ENCODE measurements at places on chromosomes 11 and 22.

GRCh38 chr22:33440756-33441155 is 382.6 kb upstream of the SYN3 start:
- no peak for DNase-seq

- no peak for DNase-seq
These were observed 647.6 kb downstream of the BRD1 start for GRCh38 chr22:49179886-49180682.

- DNase-seq: no peak
These were observed 158.8 kb downstream of the COMMD9 start for GRCh38 chr11:36130401-36130800.

DNA sequence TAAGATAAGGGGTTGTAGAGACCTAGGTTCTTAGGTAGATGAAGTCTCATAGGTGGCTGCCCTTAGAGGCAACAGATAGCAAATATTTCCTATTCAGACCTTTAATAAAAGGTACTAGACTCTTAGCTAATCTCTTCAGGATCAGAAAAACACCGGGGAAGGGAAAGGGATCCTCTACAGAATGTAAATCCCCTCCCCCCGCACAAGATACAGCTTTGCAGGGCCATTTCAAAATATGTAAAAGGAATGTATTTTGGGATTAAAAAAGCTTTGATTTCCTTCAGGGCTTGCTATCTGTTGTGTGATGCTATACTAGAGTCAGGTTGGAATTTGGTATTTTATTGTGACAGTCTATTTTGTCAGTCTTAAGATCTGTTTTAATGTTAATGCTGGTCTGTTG is 113.2 kb downstream of the SWAP70 start:
- DNase-seq: no peak

DNA sequence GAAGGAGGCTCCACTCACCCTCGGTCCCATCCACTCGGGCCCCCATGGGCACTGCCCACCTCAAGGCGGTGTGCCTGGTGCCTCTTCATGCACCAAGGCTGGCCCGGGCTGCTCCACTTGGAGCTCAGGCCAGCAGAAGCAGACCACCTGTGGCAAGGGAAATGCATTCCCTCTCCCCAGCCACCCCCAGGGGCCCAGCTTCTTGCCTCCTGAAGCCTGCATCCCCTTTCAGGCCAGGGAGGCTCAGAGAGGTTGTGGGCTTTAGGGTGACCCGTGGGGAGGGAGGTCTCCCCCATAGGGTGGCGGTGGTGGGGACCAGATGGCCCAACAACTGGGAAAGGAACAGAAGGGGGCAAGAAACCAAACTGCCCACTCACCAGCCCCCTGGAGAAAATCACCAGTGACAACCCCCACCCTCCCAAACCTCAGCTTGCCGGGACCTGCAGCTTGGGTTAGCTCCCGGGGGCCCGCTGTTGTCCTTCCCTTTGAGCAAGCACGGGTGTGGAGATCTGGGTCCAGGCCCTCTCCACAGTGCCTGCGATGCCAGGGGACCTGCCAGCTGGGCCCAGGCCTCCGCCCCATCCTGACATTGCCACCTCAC is 8.4 kb downstream of the CBX6 start:
- DNase-seq: no peak

- DNase-seq: no peak
These were observed 191.9 kb upstream of the DDI1 start for GRCh38 chr11:103844327-103845215.

DNA sequence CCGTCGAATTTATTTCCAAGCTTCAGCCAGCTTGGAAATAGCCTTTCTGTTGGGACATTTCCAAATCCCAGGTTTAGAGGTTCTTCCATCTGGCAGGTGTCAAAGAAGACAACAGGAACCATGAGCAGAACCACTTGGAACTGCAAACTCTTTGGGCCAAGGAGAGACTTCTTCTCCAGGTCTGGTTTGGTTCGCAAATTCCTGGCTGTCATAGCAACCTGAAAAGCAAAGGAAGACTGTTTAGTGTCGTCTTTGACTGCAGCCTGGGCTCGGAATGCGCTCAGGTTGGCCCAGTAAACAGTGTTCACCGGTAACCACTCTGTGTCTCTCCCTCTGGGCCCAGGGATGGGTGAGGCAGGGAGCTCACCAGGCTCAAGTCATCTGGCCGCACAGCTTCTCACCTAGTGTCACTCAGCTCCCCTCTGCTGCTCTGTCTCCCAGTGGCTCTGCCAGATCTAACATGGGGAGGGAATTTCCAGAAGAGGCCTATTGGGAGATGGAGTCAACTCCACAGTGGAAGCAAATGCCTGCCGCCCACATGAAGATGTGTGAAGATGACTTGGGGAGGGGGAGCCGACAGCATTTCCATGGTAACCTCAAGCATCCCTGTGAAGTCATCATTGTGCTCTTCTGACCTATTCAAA is 11.9 kb upstream of the CLMP start:
- DNase-seq: no peak

DNA sequence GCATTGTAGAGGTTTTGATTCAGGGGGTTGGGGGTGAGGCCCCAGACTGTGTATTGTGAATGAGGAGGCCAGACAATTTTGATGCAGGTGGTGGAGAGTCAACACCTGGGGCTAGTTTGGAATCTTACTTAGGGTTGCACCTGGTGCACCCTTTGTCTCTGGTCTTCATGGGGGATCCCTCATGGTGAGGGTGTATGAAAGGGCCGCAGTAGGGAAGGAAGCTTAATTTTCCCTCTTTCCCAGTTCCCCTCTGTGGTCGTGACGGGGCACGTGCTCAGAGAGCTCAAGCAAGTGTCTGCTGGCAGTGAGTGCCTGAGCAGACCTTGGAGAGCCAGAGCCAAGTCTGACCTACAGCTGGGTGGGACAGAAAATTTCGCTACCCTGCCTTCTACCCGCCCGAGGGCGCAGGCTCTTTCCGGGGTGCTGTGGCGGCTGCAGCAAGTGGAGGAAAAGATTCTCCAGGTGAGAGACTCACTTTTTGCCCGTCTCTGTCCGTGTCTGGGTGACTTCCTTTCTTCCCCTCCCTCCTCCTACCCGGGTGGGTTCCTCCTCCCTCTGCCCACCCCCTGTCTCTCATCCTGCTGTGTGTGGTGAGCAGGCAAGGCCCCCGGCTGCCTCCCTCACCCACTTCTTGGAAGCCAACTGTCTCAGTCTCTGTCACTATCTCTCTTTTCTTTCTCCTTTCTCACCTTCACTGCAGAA is 131.7 kb downstream of the MICAL2 start:
- no peak for DNase-seq

- no peak for DNase-seq
These were observed at the start of gene KCNK4 for GRCh38 chr11:64291262-64291751. KCNK4 (plus strand) TSS chr11:64291302; CDS start chr11:64293019, 1,717 bp downstream.

DNA sequence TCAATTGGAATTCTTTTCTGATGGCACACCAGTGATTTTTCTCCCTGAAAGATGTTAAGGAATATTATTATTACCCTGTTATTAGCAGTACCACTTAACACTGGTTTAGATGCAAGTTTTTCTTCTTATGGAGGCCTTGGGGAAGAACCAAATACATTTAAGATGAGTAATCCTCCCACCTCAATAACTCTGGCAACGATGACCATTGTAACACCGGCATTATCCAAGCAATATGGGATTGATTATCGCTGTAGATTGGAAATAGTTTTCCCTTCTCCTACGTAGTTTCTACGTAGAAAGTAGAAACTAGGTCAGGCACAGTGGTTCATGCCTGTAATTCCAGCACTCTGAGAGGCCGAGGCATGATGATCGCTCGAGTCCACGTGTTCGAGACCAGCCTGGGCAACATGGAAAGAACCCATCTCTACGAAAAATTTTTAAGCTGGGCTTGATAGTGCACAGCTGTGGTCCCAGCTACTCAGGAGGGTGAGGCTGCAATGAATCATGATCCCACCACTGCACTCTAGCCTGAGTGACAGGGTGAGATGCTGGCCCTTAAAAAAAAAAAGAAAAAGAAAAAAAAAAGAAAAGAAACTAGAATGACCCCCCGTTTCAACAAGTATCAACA is 45.5 kb downstream of the PACSIN2 start:
- DNase-seq: no peak

- DNase-seq: no peak
These were observed 66.2 kb upstream of the NECTIN1 start for GRCh38 chr11:119795231-119795630.

GRCh38 chr22:26615149-26615548 is 2.7 kb downstream of the CRYBB1 start:
- no peak for DNase-seq

DNA sequence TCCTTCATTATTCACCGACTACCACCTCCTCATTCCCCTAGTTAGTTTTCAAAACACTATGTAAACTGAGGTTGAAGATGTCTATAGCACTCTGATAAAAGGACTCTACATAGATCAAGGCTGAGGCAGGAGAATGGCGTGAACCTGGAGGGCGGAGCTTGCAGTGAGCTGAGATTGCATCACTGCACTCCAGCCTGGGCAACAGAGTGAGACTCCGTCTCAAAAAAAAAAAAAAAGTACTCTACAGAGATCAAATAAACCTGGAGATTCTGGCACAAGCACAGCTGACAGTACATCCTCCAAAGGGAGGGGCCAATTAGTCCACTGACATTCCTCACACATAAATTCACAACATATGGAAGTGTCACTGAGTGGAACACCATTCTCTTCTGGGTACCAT is 31.0 kb downstream of the TSG101 start:
- DNase-seq: no peak

GRCh38 chr11:68106165-68106940 is 14.8 kb downstream of the CHKA start:
- DNase-seq: no peak

GRCh38 chr11:78449866-78450265 is 32.2 kb upstream of the GAB2 start:
- no peak for DNase-seq

- DNase-seq: no peak
These were observed 64.0 kb downstream of the OTOG start for GRCh38 chr11:17611049-17611448.

GRCh38 chr11:68950762-68951161 is 30.0 kb downstream of the MRGPRD start:
- no peak for DNase-seq

DNA sequence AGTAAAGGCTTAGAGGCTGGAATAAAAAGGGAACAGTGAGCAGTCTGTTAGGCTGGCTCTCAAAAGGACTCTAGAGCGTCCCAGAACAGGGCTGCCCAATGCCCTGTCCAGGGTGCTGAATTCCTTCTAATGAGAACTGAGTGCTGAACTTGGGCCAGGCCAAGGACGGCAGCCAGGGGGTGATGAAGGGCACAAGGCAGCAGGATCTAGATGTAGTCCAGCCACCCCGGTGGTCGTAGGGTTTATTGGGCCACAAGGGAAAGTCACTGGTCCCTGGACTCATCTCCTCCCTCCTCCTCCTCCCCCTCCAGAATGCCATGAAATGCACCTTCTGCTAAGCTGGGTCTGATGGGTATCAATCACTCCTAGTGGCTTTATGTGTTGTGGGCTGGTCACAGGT is 19.2 kb downstream of the NPTXR start:
- DNase-seq: no peak

DNA sequence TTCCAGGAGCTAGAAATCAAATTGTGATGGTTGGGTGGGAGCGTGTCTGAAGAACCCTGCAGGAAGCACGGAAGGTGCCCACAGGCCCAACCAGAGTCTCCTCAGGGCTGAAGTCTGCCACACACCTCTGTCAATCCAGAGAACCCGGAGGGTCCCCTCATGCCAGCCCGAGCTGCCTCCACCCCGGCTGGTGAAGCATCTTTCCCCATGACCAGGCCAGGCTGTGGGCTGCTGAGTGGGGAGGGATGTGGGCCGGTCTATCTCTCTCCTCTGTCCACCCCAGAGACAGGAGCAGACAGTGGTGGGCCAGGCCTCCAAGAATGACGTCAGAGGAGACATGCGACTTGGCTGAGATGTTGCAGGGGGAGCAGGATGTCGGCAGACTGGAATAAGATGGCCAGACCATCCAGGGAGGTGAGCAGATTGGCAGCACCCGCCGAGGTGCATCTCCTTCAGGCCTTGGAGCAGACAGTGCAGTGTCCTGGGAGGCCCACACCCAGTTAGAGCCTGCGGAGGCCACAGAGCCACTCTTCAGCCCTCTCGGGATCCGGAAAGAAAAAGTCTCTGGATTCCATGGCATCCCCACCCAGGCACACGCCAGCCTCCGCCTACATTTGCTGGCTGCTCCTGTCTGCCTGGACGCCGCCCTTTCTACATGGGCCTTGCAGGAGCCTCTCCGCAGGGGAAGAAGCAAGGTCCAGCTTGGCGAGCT is 1524.9 kb downstream of the BRD1 start:
- DNase-seq: no peak

DNA sequence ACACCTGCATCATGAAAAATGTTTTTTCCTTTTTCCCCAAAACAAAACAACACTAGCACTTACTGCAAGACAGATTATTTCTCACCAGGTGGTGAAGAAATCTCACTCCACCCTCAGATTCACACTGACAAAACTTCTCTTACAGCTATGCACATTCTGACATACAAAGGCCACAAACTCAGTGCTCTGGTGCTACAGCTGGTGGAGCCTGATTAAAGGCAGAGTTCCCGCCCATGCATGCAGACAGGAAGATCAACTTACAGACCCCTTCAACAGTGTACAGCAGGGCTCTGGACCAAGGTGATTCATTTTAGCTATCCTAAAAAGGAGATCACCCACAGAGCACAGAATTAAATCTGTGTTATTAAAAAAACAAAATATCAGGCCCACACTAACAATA is 112.6 kb downstream of the CADM1 start:
- DNase-seq: no peak

- no peak for DNase-seq
These were observed 28.2 kb downstream of the KCTD17 start for GRCh38 chr22:37079668-37080171.

DNA sequence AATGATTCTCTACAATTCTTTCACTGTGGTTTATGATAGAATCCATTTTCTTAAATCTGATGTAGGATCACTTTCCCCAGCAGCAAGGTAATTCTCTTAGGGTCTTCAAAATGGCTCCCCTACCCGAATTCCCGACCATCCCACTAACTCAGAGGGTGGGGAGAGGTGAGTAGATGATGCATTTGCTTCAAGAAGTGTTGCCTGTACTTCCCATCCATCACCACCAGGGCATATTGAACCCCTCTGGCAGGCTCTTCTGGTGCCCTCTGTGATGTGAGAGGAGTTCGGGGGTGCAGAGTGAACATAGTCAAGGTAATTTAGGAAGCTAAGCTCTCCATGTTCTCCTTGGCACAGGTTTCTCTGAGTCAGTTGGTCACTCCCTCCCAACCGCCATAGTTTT is 52.3 kb downstream of the ZNRF3 start:
- DNase-seq: no peak

- no peak for DNase-seq
These were observed 32.1 kb downstream of the FAM168A start for GRCh38 chr11:73565804-73566203.

GRCh38 chr11:70142221-70142875 is 60.7 kb upstream of the FADD start:
- DNase-seq: peak; percentile 16

GRCh38 chr11:72686639-72687220 is 12.5 kb upstream of the PDE2A start:
- DNase-seq: no peak

Data from NCI-H1436 treated with DMSO at 0.1 percent for 48 hours (cell line).